ENCODE measurements at places on chromosomes 1 and 21. TPM values are rescaled to one million over a fixed set of nuclear protein-coding genes. Genes with fewer than 3 reads are reported as not detected.

DNA sequence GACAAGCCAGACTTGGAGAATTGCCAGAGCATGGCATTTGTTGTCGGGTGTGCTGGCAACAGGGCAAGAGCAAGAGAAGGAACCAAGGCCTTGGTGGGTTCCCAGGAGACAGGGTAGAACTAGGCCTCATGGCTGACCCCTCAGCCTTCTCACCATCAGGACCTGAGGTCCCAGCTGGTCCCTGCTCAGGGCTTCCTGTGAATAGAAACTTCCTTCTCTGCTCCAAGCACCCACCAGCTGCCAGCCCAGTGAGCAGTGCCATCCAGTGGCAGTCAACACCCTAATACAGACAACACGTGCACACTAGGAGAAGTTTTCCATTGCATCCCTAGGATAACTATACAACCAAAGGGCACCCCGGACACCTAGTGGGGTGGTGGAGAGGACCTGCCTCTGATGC lies 22.8 kb downstream of the S100A6 start:
- no peak for DNase-seq

DNA sequence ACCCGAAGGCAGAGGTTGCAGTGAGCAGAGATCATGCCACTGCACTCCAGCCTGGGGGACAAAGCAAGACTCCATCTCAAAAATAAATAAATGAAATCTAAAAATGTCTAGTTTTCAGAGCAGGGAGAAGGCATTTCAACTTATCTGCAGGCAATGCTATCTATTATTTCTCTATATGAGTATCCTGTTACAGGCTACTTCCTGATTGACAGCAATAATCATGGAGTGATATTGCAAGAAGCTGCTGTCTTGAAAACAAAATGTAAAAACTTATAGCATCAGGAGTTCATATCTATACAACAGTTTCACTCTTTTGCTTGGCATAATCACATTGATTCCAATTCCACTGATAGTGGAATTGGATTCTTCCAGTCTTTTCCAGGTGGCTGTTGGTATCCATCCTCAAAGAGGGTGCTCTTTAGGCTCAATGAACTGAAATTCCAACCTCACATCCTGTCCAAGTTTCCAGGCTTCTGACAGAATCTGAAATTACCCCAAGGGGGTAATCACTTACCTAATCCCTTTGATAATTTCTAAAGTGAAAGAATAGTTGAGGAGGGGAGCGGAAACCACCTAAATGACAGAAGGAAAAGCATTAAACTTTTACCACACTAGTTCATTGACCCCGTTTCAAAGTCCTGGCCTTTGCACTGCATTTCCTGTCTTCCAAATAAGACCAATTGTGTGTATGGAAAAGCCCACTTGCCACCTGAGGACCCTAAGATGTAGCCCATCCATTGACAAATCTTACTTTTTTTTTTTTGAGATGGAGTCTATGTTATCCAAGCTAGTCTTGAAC lies 107.6 kb downstream of the GLUL start:
- DNase-seq, result no peak

- peak; percentile 31 for DNase-seq
These were observed 29.8 kb upstream of the GALNT2 start for GRCh38 chr1:230037261-230037660.

DNA sequence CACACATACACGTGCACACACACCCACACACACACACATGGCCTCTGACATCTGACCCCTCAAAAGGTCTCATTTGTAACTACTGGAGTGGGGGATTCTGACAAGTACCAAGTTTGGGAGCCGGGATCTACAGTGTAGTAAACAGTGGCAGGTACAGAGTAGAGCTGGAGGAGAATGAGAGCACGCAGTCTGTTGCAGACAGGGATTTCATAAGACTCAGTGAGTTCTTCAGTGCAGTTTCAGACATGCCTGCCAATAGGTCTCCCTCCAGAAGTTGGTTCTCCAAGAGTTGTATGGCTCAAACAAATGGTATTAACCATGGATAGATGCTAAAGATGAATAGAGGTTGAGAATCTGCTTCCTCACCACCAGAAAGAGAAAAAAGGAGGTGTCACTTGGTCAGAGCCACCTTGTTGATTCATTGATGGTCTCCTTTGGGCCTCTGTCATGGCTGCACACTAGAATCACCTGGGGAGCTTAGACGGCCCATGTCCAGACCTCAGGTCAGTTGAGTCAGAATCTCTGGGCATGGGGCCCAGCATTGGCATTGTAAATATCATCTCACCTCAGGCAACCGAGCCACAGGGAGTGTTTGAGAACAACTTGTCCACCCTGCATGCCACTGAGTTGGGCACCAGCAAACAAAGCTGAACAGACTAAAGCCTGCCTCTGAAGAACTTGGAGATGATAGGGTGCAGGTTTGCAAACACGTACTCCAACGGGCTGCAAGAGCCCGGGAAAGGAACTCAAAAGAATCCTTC lies 122.1 kb downstream of the EDEM3 start:
- no peak for DNase-seq

- DNase-seq, result no peak
These were observed 107.6 kb upstream of the IPO9 start for GRCh38 chr1:201721082-201722049.

CFHR2 gene
- total RNA-seq, result not detected

- no peak for DNase-seq
These were observed 78.3 kb upstream of the MORC3 start for GRCh38 chr21:36241717-36242116.

CD53 gene
- total RNA-seq, result 62.0 TPM

- no peak for DNase-seq
These were observed 27.1 kb upstream of the RUNX3 start for GRCh38 chr1:24957016-24957807.

DNA sequence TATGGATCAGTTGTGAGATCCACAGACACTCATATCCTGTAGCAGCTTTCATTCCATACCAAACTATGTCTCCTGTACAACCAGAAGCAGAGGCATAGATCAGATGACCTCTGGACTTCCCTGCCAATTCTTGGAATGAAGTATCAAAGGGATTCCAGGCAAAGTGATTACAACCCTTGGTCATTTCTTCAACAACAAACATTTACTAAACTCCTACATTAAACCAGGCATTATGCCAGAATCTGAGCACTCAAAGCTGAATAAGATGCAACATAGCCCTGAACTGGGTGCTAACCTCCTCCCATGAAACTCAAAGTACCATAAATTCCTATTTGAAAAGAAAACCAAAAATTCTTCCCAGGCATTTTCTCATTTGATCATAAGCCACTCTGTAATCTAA lies 121.2 kb upstream of the SGIP1 start:
- DNase-seq, result no peak

OR2L2 gene
- not detected for total RNA-seq

GRCh38 chr1:229296541-229296941 lies 25.6 kb downstream of the RAB4A start:
- no peak for DNase-seq

GNAT2 gene
- not detected for total RNA-seq

- no peak for DNase-seq
These were observed 214.5 kb downstream of the KCNT2 start for GRCh38 chr1:196393742-196394141.

GRCh38 chr1:88462488-88463261 lies 221.4 kb upstream of the PKN2 start:
- no peak for DNase-seq

GRCh38 chr1:151246786-151247185 lies 7.7 kb upstream of the PSMD4 start:
- no peak for DNase-seq

FAM229A gene
- 1.3 TPM for total RNA-seq

GRCh38 chr1:94120570-94120901 lies 412 bp downstream of the ABCA4 start:
- no peak for DNase-seq

MUL1 gene
- total RNA-seq, result 35.5 TPM

DNA sequence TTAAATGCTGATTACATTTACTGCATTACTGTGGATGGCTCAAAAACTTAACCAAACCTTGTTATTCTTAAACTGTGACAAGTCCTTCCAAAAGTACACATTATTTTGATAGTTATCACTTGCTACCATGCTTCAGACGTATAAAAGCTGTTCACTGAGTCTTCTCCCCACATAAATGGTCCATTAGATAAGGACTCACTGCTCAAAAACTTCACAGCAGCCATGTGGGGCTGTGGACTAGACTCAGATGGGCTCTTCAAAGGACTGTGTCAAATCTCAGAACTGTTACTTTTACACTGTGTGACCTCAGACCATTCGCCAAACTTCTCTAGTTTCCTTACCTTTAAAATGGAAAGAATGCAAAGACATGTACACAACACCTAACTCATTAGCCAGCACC lies 11.6 kb downstream of the SCAF4 start:
- no peak for DNase-seq

DNA sequence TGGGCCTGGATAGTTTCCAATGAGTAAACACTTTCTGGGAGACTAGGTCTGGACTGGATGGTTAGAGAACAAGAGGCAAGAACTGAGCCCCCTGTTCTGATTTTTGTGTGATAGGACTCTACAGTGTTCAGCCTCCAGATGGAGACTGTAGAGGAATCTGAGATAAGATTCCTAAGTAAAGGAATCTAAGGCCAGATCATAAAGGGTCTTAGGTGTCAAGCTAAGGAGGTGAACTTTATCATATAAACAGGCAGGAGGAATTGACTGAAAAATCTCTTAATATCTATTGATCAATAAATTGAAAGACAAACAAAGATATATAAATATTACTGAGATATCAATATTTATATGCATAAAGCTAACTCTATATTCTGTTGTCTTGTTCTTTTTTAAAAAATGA lies 449.1 kb upstream of the DAB1 start:
- no peak for DNase-seq

DNA sequence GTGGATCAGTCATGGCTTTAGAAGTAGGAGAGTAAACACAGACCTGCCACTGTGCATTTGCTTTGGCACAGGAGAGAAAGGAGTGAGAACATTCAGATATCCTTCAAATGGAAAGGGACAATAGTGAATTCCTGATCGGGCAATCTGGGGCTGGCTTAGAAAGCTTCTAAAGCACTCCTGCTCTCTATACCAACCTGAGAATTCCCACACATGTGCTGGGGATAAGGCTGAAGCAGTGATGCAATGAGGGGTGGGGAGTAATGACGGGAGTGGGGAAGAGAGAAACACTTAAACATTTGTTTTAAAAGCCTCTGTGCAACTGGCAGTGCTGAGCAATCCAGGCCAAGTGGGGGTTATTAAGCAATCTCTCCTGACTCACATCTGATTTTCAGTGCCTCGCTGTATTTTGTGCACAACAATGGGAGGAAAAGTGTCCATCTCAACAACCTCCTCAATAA lies 108.8 kb downstream of the KIAA0319L start:
- DNase-seq, result no peak

GRCh38 chr1:234608025-234608910 lies 1.7 kb downstream of the IRF2BP2 start:
- DNase-seq, result no peak

DNA sequence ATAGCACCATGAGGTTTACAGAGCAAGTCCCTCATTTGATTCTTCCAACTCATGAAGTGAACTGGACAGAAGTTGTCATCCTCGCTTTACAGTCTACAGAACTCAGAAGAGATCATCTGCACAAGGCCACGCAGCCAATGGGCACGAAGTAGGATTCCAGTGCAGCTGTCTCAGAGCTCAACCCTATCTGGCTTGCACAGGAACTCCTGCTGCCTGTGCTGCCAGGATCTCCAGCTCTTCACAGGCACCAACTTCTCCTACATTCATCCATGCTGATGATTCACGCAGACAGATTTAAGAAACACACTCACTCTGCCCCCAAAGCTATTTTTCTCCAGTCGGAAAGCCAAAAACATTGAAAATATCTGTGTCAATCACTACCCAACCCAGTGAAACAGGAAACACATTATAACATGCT lies 157.0 kb downstream of the RERE start:
- no peak for DNase-seq

DNA sequence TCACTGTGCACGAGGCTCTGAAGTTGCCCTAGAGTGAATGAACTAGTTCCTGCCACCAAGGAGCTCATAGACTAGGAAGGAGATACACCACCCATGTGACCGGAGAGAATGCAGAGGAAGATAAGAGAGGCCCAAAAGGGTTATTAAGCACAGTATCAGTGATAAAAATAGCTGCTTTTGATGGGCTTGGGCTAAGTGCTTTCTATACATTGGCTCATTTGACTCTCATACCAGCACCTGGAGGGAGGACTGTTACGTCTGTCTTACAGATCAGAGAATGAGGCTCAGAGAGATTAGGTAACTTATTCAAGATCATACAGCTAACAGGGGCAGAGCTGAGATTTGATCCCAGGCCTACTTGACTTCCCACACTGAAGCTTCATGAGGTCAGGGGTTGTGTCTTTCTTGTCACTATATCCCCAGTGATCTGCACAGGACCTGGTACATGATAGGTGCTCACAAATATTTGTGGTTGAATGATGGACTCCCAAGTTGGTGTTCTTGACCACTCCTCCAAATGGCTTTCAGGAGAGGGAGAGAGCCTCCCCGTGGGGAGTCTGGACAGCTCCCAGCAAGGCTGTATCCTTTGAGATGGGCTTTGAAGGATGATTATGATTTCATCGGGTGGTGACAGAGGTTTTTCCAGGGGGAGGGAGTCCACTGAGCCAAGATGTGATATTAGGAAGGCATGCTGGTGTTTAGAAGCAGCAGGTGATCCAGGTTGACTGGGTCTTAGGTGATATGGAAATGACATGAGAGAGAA lies 14.4 kb downstream of the PPFIA4 start:
- no peak for DNase-seq

SPOCD1 gene
- 0.17 TPM for total RNA-seq

GRCh38 chr1:209831615-209832014 lies 3.8 kb downstream of the UTP25 start:
- no peak for DNase-seq

DNA sequence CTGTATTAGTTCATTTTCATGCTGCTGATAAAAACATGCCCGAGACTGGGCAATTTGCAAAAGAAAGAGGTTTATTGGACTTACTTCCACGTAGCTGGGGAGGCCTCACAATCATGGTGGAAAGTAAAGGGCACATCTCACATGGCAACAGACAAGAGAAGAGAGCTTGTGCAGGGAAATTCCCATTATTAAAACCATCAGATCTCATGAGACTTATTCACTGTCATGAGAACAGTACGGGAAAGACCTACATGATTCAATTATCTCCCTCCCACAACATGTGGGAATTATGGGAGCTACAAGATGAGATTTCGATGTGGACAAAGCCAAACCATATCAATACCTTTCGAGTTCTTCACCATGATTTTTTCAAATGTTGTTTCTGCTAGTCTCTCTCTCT lies 3.7 kb upstream of the CHRM3 start:
- DNase-seq, result no peak

KCNN3 gene
- 17.0 TPM for total RNA-seq

ZDHHC18 gene
- 29.7 TPM for total RNA-seq

RIPPLY3 gene
- total RNA-seq, result not detected

GRCh38 chr1:183593356-183593755 lies 3.1 kb upstream of the NCF2 start:
- no peak for DNase-seq

- DNase-seq, result no peak
These were observed 6.8 kb downstream of the MAP7D1 start for GRCh38 chr1:36162680-36163239.

CA6 gene
- total RNA-seq, result not detected

DNA sequence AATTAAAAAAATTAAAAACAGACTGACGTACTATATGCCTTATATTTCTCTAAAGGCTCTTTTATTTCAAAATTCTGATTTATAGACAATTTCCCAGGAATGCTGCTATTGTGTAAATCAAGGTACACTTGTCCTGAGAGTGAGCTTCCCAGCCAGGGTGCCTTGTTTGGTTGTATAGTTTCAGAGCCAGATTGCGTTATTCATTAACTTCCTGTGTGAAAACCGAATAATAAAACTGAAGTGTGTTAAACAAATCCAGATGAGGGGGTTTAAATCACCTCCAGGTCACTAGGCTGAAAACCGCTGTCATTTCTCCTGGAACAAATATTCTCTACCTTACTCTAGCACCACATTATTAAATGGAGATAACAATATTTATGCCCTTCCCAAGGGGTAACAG lies 68.7 kb downstream of the LMX1A start:
- DNase-seq, result no peak

Data from esophagus muscularis mucosa (tissue), 4 donors.